ENCODE measurements at places on chromosomes 11 and 22.

- no peak for DNase-seq
These were observed 7.9 kb upstream of the MACROD1 start for GRCh38 chr11:64173616-64174355.

- no peak for DNase-seq
These were observed 223.2 kb downstream of the DYNC2H1 start for GRCh38 chr11:103332409-103332808.

DNA sequence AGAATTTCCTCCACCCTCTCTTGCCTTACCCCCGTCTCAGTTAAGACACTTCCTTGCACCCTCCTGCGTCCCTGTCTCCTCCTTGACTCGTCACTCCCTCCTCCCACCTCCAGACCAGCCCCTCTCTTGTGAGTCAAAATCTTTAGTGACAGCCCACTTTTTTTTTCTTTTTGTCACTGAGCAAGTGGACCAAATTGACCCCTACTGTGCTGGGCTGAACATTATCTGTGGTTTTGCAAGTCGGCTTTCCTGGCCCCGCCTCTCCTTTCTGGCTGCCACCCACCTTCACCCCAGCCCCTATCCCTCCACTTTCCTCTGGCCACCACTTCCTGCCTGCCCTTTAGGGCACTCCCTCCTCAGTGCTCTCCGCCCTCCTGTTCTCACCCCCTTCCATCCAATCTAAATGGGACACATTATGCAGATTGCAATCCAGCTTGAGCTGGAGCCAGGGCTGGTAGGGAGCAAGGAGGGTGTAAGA lies at the start of gene APLNR:
APLNR (minus strand) TSS at position 47 of the 478 bp plus-strand sequence. CDS start 246 bp downstream, outside the sequence.
- no peak for DNase-seq

- no peak for DNase-seq
These were observed 50.3 kb upstream of the FIBIN start for GRCh38 chr11:26943636-26944035.

DNA sequence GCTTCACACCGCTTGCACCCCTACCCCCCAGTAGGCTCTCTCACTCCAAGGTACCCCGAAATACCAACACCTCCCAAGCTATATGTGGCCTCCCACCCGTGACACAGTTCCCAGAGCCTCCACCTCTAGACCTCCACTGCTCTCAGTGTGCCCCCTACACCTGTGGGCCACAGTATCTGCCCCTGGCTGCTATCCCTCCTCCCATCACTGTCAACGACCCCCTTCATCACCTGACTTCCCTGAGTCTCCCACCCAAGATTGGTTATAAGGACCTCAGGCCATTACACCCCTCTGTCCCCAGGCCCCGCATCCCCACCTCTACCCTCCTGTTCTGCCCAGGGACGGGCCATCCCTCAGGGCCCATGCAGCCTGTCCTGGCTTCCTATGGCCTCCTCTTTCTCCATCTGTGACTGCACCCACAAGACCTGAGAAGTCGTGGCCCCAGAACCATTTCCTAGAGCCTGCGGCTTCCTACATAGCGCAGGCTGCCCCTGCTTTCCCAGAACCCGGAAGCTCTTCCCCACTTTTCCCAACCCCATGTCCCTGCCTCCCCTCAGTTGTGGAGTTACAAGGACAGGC lies 734 bp downstream of the ACR start:
- no peak for DNase-seq

GRCh38 chr11:130858215-130858614 lies 58.1 kb downstream of the SNX19 start:
- no peak for DNase-seq

DNA sequence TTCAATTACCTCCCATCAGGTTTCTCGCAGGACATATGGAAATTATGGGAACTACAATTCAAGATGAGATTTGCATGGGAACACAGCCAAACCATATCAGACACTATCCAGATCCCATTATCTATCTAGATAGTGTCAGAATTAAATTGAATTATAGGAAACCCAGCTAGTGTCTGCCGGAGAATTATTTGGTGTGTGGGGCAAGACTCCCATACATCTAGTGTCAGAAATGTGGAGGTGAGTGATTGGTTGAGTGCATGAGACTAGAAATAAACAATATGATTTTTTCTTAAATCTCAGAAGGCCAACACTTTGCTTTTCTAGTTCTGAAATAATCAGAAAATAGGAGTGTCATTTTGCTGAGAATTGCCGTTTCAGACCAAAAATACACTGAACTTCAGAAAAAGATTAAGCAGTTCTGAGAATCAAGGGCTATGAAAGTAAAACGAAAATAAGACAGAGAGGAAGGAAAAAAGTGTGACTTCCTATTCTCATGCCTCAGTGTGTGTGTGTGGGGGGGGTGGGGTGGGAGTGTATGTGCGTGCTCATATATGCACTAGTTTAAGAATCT lies 21.3 kb downstream of the CASP12 start:
- peak; percentile 21 for DNase-seq

GRCh38 chr11:77654770-77655434 lies 17.3 kb upstream of the CLNS1A start:
- no peak for DNase-seq

GRCh38 chr11:118169300-118170140 lies 6.9 kb downstream of the SCN2B start:
- no peak for DNase-seq

DNA sequence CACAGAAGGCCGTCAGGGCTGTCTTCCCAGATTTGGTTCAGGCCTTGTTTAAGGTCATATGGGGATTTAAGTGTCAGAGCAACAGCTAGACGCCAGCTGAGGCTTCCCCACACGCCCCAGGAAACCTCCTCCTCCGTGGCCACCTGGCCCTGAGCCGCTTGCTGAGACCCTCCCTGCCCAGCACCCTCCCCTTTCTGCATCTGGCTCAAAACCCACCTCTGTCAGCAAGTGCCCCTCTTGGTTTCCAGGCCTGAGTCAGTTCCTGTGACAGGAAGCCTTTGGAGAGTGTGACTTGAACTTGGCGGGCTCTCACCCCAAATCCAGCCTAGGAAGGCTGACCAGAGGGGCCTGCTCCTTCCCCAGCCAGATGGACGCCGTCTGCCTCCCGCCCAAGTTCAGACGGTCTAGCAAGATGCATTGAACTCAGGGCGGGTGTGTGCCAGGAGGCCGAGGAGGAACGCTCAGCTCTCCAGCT lies 561 bp downstream of the FXYD2 start:
- peak; percentile 50 for DNase-seq

DNA sequence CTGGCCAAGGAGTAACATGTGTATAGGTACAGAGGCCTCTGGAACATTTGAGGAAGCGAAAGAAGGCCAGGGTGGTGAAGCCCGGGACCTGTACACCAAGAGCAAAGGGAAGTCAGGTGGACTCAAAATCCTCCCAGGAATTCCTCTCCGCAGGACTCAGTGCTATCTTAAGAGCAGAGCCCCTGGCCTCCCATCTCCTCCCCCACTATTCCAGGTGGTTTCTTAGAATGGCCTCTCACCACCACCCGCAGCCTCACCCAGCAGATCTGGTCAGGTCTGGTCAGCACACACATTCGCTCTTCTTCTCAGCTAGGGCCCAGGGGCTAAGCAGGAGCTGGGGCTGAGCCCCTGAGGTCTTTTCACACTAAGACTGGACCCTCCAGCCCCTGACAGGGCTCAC lies 59.1 kb downstream of the SCGB1A1 start:
- no peak for DNase-seq

GRCh38 chr11:70203751-70204465 lies 812 bp downstream of the FADD start:
- DNase-seq, result peak; percentile 90

- DNase-seq, result no peak
These were observed 741 bp downstream of the CARS1 start for GRCh38 chr11:3056296-3057068.

DNA sequence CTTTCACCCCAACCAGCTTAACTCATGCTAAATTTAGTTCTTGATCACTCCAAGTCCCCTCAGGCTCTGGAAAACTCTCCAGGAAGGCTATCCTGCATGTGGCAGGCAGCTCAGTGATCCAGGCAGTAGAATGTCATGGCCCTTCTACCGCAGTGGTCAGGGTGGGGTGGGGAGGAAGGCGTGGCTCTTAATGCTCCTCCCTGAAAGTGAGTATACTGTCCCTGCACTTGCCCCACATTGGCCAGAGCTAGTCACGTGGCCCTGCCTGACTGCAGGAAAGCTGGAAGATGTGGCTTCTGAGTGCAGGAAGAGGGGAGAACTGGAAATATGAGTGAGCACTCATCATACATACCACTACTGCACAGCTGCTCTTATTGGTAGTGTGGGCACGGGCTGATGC lies 102.1 kb downstream of the GRAMD1B start:
- no peak for DNase-seq

GRCh38 chr11:47980907-47981621 lies 705 bp downstream of the PTPRJ start:
- no peak for DNase-seq

DNA sequence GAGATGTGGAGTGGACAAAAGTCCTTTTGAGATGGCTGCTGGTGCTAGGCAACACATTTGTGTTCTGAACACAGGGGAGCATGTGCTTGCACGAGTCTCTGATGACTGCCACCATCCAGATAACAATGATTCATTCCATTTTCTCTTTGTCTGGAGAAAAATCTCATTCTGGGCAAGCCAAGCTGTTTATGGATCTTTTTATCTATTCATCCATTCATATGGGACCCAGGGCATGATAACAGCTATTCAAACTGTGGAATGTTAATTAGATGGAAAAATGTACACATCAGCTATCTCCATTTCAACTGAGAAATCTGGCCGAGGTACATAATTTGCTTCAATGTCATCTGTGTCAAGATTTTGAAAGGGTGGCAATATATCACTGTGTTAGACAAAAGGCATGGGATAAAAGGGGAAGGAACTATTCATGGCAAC lies 117.5 kb upstream of the ZBED5 start:
- DNase-seq, result no peak

GRCh38 chr11:353179-353873 lies 16.0 kb upstream of the B4GALNT4 start:
- DNase-seq, result no peak

DNA sequence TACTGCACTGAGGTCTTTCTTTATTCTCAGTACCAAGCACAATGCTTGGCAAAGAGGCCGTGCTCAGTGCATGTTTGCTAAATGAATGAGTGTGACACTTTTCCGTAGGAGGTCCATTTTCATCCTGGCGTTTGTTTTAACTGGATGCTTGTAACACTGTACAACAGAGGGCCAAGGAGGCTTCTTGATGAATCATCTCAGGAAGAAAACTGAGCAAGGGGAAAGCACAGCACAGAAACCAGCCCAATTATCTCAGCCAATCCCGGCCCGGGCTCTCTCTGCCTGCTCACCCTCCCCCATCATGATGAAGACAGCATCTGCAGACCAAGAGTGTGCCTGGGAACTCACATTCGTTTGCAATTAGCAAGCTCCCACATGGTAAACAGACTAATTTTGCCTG lies 570.3 kb downstream of the OPCML start:
- no peak for DNase-seq

DNA sequence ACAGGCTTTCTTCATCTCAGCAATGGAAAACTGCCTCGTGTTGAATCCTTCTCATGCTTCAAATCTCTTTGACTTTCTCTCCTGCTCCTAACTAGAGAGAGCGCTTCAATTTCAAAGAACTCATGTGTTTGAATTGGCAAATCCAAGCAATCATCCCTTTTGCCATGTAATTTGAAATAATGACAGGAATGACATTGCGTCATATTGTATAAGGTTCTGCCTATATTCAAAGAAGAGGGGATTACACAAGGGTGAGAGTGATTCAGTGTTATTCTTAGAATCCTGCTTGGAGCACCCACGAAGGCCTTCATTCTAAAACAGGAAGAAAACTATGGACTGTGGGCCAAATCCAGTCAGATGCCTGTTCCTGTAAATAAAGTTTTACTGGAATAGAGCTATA lies 720.6 kb downstream of the JRKL start:
- no peak for DNase-seq

DNA sequence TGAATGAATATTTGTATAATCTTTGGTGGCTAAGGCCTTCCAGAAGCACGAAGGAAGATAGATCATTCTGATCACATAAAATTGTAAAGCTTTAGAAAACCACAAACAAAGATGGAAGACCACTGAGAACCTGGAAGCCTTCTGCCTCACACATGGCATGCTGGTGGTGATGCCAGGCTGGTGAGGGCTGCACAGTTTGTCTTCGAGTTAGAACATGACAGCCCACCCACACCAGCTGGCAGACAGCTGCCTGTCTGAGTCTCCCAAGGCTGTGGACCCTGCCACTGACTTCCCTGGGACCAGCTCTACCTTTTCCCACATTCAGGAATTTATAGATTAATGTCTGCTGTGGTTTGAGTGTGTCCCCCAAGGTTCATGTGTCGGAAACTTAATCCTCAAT lies 48.8 kb upstream of the B3GAT1 start:
- no peak for DNase-seq

DNA sequence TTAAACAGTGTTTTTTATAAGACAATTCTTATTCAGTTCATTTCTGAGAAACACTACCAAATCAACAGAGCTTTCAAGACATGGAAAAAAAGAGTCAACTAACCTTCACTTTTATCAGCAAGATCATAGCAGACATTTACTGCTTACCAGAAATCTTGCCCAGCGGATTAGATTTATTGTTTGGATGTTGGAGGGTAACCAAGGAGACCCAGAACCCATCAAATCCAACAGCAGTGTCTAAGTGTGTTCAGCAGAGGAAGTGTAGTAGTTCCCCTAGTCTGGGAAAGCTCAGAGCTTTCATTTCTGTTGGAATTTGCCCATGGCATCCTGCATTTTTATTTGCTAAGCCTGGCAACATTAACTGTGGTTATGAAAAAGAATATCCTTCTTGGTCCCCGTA lies 2.4 kb upstream of the PGM2L1 start:
- no peak for DNase-seq

- DNase-seq, result no peak
These were observed 526.6 kb downstream of the MN1 start for GRCh38 chr22:27274770-27275449.

DNA sequence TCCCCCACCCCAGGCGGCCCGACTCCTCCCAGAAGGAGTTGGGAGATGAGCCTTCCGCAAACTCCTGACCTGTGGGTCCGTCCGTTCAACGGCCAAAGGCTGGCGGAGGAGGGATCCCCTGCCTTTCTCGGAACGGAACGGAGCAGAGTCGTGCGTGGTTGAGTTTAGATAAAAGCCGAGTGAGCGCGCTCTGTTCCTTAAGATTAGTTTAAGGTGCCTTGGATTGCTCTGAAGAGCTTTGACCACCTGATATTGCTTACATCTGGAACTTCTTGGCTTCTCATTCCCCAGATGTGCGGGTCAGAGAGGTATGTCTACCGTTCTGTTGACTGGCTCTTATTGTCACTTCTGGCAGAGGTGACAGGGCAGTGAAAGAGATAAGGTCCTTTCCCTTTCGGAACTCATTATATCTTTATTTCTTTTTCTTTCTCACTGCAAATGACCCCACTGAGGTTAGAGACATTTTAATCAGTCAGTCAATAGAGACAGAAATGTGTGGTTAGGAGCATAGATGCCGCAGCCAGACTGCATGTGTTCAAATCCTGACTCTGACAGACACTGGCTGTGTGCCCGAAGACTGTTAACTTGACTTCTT lies at the start of gene TRIM6:
TRIM6 (plus strand) TSS at position 31 of the 595 bp plus-strand sequence; CDS start at position 292, 261 bp downstream.
- peak; percentile 35 for DNase-seq

- DNase-seq, result no peak
These were observed 965.7 kb upstream of the FAT3 start for GRCh38 chr11:91258876-91259275.

- no peak for DNase-seq
These were observed 83.0 kb downstream of the INSC start for GRCh38 chr11:15197696-15198095.

- no peak for DNase-seq
These were observed 36.9 kb downstream of the GALNT18 start for GRCh38 chr11:11584937-11585336.
